T-helper 17 cell (primary cell): ENCODE measurements at places on chromosomes 4 and X. TPM values are rescaled to one million over a fixed set of nuclear protein-coding genes. Genes with fewer than 3 reads are reported as not detected.

DNA sequence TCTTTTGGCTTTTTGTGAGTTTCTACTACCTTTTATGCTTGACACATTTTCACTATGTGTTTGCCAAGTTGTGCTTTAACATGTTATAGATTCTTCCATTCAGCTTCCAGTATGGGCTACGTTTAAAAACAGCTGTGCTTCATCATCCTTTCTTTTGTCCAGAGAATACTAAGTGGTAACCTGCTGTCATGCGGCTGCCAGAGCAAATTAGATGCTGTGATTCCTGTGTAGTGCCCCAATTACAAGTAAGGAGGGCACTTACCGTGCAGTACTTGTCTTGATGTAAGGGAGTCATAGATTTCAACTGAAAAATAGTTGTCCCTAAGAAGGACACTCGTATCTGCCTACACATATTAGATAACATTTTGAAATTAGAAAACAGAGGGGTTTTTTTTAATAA, 531.8 kb upstream of the GALNTL6 start:
- no peak for DNase-seq

RAB33A gene
- 2.2 TPM for total RNA-seq

DNA sequence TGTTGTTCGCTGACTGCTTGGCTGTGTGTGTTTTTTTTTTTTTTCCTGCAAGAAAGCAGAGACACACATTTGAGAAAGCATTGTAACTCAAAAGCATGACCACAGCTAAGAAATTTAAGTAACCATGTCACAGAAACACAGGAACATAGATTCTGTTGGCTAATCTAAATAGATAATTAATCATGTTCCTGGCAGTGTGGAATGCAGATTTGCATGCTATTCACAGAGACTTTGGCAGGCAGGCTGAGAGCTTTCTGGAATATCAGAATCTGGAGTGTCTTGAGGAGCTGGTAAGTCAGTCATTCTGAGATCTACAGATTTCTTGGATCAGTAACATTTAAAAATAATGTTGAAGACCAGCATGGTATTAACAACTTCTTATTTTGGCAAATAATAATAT, 33.2 kb upstream of the SMS start:
- no peak for DNase-seq

DNA sequence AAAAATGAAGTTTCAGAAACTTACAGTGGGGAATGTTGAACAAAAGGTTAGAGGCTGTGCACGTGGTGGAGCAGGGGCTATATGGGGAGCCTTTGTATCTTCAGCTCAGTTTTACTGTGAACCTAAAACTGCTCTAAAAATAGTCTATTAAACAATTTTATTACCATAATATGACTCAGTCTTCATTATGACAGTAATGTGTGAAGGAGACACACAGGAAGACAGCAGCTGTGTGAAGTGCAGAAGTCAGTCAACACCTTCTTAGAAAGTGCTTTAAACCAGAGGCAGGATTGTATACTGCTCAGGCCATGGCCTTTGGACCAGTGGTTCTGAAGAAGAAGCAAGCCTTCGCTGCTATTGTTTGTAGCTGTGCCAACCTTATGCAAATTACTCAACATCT, 89.7 kb downstream of the ARHGAP10 start:
- DNase-seq: no peak

KLHL4 gene
- not detected for total RNA-seq

GRCh38 chr4:54226404-54227255, 2.5 kb upstream of the PDGFRA start:
- DNase-seq: no peak

- no peak for DNase-seq
These were observed 149.8 kb upstream of the EOLA2 start for GRCh38 chrX:150088042-150088441.

DNA sequence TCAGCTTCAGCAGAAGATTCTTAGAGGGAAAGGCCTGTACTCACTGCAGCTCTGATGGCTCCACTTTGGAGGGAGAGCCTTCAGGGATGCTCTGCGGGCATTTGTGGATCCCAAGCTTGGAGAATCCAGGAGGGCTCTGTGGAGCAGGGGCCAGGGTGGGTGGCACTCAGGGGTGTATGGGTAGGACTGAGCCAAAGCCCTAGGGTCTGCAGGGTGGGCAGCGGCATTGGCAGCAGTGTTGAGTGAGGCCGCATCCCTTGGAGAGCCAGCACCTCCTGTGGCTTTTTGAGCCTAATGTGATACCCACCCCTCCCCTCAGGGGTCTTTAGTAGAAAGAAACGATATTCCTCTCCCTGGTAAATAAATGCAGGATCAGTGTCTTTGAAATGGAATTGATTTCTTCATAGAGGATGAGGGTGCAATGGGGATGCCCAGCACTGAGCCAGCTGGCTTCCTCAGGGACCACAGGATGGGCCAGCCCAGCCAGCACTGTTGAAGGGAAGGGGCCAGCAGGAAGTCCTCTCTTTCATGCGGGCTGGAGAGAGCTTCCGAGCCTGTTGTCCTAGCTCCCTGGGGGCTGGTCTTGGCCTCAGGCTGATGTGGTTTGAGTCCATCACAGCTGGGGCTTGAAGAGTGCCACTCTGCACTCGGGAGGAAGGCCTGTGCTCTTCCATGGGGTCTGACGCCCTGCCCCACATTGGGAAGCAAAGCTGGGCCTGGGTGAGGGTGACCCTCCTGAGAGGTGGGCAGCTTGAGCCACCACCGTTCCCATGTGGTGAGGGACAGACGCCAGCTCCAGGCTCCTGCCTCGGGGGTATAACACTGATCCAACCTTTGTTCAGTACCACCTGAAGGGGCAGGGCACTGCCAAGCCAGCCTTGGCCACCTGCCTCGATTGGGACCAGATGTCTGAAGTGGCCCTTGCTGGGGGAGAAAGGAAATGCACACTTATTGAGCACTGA, 49.5 kb downstream of the PSAPL1 start:
- DNase-seq: no peak

DNA sequence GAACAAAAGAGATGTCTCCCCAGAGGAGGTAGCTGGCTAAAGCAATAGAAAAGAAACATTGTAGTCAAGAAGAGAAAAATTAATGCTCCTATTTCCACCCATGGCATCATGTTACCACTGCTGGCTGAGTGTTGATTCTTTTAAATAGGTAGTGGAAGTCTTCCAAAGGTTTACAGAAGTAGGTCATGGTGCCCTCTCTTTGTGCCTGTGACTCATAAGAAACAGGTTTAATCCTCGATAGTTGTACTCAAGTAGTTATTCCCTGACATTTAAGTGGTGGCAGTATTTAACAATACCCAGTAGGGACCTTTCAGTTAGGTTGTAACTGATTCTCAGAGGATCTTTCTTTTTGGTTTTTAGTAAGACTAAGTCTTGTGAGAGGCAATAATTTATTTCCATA, 247.8 kb downstream of the TEX13A start:
- DNase-seq: no peak

ADH6 gene
- not detected for total RNA-seq

- DNase-seq: no peak
These were observed 26.0 kb upstream of the SETD7 start for GRCh38 chr4:139582044-139582443.

DNA sequence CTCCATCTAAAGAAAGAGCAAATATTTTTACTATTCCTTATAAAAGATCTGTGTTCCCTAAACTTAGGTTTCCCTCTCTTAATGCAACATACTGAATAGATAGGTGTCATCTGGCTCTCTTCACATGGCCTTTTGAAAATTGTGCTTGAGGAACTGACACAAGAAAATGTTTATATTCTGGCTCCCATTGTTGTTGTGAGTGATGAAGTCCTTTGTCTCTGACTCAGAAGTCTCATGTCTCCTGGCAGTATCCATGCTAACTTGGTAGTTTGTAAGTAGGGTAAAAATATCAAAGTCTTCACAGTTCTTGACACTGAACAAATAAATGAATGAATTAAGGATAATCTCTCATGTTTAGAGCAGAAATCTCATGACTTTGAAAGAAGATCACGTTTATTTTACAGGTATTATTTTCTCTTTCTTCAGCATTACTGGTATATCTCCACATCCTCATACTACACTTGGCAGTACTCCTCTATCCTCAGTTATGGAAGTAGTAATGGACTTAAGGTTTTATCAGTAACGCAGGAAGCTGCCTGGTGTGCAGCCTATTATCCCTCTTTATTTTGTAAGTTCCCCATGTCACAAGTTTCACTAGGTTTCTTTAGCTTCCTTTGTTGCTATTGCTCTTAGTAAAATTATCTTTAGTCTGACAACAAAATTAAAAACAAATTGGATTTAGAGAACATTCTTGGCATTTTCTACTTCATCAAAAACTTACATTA, 14.2 kb upstream of the PABPC4L start:
- no peak for DNase-seq

DNA sequence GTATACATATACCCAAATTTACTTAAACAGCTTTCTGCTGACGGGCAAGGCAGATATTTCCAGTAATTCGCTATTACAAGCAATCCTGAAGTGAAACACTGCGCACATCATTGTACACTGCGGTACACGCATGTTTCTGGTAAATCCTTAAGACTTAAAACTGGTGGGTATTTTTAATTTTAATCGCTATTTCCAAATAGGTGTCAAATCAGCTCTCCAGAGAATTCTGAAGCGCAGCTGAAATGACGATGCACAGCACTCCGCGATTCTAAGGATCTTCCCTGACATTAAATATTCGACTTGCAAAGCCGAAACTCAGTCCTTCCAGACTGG, 361 bp downstream of the TMEM128 start:
- DNase-seq: no peak

DNA sequence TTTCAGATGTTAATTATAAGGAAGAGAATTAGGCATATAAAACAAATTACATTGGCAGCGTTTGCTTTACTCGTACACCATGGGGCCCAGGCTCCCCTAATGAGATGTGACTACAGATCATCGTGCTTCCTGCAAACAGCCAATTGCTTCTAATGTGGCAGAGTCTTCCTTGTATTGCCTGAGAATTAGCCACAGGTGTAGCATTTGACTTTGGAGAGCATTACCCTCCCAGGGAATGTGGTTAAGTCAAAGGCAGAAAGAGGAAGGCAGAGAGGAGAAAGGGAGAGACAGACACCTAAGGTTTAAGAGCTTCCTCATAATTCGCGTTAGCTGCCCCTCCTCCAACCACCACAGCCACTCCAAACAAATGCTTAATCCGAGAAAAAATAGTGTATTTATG, 97.0 kb downstream of the MID1IP1 start:
- no peak for DNase-seq

- no peak for DNase-seq
These were observed 467.6 kb upstream of the CNKSR2 start for GRCh38 chrX:20906571-20906970.

HSFX4 gene
- not detected for total RNA-seq

DNA sequence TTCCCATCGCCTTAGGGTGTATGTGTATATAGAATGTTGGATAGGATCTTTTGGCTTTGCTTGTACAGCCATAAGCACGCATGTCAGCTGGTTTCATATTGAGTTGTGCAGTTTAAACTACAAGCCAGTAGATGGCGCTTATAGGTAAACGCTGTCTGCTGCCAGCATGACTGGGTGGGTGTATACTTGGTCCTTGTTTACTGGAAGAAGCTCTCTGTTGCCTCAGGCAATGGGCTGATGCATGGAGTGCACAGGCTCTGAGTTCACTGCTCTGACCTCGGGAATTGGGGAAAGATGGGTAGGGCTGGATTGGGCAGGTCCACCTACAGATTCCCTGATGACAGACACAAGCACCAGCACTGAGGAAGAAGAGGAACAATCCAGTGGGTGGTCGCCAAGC, 831.5 kb downstream of the STIM2 start:
- no peak for DNase-seq

TXK gene
- total RNA-seq: 52.4 TPM

- DNase-seq: no peak
These were observed 262.1 kb upstream of the NR3C2 start for GRCh38 chr4:148704291-148704690.

ATOH1 gene
- not detected for total RNA-seq

DNA sequence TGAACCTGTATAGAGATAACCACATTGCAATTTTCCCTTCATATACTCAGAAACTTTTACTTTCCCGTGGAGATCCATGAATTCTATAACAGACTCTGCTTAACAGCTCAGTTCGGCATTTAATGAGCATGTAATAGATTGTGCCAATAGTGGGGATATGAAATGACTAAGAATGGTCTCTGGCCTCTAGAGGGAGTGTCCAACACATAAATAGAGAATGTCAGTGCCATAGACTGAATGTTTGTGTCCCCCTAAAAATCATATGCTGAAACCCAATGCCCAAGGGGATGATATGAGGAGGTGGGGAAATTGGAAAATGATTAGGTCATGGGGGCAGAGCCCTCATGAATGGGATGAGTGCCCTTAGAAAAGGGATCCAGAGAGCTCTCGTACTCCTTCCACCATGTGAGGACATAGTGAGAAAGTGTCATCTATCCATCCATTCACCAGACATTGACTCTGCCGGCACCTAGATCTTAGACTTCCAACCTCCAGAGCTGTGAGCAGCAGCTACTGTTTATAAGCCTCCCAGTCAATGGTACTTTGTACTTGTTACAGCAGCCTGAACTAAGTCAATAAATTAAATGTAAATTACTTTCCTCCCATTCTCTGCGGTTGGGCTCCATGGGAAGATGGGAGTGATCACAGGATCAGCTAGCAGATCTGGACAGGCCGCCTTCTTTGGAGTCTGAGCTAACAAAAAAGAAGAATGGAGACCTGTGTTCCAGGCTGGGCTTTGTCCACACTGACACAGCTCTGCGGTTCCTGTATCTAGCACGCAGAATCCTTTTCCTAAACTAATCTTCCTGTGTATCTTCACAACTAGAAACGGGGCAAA, 28.1 kb upstream of the HPSE start:
- DNase-seq: no peak

ENPEP gene
- not detected for total RNA-seq

DNA sequence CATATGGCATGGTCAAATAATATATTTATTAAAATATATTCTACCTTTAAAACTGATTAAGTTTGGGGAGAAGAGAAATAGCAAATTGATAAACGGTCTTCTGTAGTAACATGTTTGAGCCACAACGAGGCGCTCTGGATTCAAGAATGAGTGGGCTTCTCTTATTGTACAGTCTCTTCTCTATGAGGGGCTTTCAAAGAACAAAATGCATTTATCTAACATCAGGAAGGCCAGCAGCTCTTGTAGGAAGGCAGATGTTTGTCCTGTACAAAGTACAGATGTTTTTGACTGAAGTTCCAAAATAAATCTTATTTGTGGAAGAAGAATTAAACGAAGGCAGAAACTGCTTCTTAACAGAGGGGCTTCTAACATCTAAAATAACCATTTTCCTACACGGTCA, 153.6 kb downstream of the RASL11B start:
- no peak for DNase-seq

REELD1 gene
- 1.4 TPM for total RNA-seq

- no peak for DNase-seq
These were observed 165.2 kb downstream of the IL15 start for GRCh38 chr4:141801558-141801957.

DNA sequence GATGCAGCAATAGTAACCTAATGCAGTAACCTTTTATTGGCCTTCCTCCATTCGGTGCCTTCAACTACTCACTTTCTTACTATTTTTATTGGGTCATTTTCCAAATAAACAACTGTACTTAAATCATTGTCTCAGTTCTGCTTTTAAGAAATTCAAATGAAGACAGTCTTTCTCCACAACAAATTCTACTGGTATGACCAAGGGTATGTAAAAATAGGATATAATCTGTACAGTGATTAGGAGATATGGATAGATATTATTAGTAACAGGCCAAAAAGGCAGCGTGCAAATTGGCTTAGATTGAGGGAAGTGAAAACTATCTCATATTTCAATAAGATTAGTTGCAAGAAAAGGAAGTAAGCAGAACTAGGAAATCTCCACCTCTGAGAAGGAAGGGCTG, 177.4 kb upstream of the PPP1R2C start:
- DNase-seq: no peak

SSX4 gene
- total RNA-seq: not detected
